Stimulated activated CD4-positive, alpha-beta T cell treated with anti-CD3 and anti-CD28 coated beads, Interleukin-1b, Interleukin-23, amount 100 ng/mL, for 1 hour (primary cell): ENCODE measurements at places on chromosomes 11 and 22.
A peak's percentile ranks its signal among the peaks of the same experiment; 100 is the strongest.

DNA sequence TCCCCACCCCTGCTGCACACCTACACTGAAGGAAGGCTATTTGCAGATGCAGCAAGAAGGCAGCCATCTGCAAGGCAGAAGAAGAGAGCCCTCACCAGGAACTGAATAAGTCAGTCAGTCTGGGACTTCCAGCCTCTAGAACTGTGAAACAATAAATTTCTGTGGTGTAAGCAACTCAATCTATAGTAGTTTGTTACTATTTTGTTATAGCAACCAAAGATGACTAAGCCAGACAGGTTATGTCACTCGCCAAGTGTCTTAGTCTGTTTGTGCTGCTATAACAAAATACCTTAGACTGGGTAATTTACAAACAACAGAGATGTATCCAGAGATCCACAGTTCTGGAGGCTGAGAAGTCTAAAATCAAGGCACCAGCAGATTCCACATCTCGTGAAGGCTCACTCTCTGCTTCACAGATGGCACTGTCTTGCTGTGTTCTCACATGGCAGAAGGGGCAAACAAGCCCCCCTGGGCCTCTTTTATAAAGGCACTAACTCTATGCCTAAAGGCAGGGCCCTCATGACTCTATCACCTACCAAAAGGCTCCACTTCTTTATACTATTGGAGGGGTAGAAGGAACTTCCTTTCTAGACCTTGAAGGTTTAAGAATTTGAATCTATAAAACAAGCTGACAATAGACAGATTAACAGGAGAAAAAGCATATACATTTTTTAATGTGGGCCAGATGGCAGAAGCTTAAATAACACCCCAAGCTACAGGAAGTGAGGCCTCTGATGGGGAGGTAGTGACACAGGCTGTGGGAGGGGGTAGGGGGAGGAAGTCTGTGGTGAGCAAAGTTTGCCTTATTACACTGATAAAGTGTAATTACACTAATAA lies 12.3 kb downstream of the APOL6 start:
- DNase-seq = no peak

GRCh38 chr22:37439347-37439746 lies 12.1 kb upstream of the ELFN2 start:
- no peak for DNase-seq

- peak; percentile 55 for DNase-seq
Observed at GRCh38 chr11:75214411-75214821, 26.2 kb upstream of the TPBGL start.

DNA sequence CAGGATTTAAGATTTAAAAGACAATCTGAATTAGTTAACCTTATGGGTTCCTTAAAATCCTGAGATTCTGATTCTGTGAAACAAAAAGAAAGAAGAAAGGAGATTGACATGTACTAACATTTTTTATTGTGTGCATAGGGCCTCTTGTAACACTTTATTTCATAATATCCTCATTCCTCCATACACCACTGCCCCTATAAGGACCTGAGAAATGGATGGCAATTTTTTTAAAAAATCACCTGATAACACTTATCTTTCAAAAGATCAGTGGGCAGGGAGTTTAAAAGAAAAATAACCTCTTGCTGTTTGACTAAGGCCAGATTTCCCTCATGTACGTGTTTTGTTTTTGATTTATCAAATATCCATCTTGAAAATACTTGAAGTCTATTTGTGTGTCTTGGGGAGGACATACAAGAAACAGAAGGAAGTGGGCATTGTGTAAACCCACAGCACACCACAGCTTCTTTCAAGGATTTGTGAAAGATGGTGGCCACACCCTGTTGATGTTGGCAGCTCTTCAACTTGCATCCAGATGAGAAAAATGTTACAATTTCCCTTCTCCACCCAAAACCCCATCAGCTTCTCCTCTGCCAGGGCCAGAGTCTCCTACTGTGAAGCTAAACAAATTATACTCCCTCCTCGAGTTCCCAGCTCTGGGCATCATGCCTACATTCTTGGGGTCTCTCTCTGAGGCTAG lies 35.0 kb upstream of the MPEG1 start:
- no peak for DNase-seq

- no peak for DNase-seq
Observed at GRCh38 chr11:112016088-112016764, 9.0 kb upstream of the DLAT start.

DNA sequence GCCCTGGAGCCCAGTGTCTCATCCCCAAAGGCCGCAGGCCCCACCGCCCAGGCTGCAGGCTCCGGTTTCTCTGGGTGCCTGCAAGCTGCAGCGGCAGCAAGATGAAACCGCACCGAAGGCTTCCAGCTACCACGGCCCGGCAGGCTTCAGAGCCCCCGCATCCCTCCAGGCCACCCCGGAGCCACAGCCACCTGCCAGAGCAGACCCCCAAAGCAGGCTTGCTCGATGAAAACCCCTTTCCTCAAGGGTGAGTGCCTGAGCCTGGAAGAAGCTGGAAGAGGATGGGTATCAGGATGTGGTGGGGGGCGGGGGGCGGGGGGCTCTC lies 24.5 kb upstream of the GNB1L start:
- no peak for DNase-seq

GRCh38 chr11:113249786-113250185 lies 64.6 kb upstream of the TTC12 start:
- no peak for DNase-seq

DNA sequence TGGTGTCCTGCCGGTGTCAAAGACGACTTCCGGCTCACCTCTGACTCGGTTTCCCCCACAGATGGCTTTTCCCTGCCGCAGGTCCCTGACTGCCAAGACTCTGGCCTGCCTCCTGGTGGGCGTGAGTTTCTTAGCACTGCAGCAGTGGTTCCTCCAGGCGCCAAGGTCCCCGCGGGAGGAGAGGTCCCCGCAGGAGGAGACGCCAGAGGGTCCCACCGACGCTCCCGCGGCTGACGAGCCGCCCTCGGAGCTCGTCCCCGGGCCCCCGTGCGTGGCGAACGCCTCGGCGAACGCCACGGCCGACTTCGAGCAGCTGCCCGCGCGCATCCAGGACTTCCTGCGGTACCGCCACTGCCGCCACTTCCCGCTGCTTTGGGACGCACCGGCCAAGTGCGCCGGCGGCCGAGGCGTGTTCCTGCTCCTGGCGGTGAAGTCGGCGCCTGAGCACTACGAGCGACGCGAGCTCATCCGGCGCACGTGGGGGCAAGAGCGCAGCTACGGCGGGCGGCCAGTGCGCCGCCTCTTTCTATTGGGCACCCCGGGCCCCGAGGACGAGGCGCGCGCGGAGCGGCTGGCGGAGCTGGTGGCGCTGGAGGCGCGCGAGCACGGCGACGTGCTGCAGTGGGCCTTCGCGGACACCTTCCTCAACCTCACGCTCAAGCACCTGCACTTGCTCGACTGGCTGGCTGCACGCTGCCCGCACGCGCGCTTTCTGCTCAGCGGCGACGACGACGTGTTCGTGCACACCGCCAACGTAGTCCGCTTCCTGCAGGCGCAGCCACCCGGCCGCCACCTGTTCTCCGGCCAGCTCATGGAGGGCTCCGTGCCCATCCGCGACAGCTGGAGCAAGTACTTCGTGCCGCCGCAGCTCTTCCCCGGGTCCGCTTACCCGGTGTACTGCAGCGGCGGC lies 5.5 kb downstream of the B3GNT6 start:
- no peak for DNase-seq

DNA sequence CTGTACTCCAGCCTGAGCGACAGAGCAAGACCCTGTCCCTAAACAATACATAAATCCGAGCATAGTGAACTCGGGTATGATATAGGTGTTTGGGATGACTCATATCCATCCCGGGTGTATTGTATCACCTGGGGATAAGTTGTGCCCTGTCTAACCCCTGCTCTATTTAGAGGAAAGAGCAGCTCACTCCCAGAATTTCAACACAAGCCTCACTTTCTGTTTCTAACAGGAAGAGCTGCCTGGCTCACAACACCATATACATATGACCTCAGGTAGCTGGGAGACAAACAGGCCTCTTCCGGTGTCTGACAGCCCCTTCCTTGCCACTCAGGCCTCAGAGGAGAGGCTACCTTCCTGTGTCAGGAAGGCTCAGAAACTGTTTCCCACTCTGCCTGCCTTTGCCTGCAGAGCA lies 9.9 kb upstream of the MICALL1 start:
- DNase-seq = no peak

- DNase-seq = no peak
Observed at GRCh38 chr11:134079317-134079716, 10.4 kb downstream of the JAM3 start.

DNA sequence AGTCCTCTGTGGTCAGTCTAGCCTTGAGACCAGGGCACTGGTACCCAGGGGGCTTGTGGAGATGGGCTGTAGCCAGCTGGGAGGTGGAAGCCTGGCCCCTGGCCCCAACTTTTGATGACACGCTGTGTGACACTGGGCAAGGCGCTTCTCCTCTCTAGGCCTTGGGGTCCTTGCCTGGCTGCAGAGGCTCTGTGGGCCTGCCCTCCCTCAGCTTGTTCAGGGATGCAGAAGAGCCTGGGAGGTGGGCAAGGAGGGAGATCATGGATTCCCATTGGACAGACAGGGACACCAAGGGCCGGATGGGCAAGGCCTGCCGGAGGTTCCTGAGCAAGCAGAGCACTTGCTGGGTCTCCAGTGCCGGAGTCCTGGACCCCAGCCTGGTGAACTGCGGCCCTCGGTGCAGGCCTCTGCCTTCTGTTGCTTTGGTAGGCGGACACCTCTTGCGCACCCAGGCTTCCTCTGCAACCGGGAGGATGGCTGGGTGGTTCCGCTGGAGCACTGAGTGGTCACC lies 1.3 kb upstream of the PPP2R5B start:
- no peak for DNase-seq

DNA sequence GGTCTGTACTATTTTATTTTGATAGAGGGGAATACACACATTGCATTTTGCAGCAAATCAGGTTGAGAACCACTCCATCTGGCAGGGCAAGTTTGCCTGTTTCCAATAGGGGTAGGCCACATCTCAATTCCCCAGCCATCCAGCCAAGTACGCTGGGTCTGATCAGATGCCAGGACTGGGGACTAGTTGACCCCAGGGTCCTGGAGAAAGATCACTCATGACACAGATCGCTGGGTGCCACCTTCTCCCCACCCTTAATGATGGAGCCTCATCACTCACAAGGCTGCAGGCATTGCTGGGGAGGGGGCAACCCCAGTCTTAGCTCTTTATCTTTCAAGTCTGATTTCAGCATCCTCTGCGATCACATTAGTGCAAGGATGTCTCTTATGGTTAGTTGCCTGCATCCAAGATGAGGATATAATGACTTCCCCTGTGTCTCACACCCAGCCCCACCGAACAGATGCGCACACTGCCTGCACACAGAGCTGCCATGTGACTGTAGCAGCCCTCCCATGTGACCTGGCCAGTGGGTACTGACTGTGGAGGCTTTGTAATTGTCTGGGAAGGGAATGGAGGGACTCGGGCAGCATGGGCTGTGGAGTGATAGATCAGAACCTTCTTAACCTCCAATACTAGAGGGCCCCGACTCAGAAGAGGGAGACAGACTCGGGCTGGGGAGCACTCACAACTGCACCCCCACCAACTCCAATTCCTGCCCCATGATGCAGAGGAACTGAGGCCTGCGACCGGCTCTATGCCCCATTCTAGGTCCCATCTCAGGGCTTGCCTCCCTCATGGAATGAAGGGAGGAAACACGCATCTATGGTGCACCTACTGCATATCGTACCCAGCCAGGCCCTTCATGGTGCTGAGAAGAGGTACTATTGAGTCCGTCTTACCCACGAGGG lies 155.8 kb downstream of the DSCAML1 start:
- no peak for DNase-seq
